ENCODE measurements at places on chromosomes 16 and 17. TPM values are rescaled to one million over a fixed set of nuclear protein-coding genes. Genes with fewer than 3 reads are reported as not detected.

USP43 gene
- total RNA-seq = 0.91 TPM

RCVRN gene
- not detected for total RNA-seq

EVPL gene
- total RNA-seq = 0.26 TPM

KRTAP2-3 gene
- not detected for total RNA-seq

TEPSIN gene
- 12.5 TPM for total RNA-seq

CENPN gene
- total RNA-seq = 27.4 TPM
